ENCODE measurements at places on chromosomes 6 and 20.

DNA sequence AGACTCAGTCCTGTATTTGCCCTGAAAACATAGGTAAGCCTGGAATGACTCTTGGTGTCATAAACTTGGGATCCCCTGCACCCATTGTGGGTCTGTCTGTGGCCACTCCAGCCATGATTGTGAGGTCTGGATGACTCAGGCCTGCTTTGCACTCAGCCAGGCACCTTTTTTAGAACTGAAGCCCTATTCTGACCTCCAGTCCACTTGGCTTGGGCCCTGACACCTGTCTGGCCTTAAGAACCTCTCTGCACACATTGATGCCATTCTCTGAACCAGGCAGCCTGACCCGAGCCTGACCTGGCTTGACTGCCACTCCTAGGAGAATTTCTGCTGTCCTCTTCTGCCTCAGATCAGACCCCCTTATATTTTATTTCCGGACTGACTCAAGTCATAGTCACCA lies 383.7 kb downstream of the MAFB start:
- no peak for DNase-seq

DNA sequence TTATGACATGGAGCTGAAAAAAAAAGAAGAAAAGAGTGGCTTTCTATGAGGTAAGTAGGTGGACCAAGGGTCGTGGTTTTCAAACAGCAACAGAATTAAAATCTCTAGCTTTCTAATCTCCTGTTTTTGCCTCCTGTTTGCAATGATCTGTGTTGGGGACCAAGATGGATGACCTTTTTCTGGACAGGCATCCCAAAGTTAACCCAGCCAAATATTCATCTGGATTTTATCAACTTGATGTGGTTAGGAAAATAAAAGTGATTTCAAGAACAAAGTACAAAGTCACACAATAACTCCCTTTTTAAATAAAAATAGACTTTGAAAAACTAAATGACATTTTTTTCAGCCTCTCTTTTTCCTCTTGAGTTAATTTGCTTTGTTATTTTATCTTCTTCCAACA lies 282.1 kb upstream of the PRDM1 start:
- DNase-seq, result no peak

DNA sequence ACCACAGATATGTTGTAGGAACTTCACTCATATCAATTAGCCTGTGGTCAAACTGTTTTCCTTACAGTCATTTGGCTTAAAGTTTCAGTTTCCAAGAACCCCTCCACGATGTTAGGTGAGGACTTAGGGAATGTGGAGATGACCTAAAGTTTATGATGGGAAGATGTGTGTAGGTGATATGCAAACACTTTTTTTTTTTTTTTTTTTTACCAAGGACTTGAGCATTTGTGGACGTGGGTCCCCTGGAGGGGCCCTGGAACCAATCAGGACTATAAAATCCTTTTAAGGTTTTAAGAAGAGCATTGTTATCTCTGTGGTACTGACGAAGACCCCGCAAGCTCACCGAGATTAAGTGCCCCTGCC lies 478 bp upstream of the MTHFD1L start:
- no peak for DNase-seq

DNA sequence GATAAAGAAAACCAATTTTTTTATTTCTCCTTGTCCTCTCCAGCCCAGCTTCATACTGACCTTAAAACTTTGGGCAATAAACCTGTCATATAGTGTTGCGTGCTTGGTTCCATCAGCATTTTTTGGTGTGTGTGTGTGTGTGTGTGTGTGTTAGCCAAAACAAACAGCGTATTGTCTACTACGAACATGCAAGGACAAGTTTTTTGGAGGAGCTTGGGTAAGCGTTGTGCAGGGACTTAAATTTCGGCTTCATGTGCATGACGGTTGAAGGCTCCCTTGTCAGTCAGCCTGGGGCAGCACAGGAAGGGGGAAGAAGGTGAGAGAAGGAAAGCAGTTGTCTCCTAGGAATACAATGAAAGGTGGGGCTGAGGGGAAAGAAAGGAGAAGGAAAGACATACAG lies 62.0 kb upstream of the PAX1 start:
- DNase-seq, result no peak

GRCh38 chr6:116060572-116061283 lies at the start of gene FRK:
Gene FRK (minus strand): TSS chr6:116060891. CDS start chr6:116060311, 580 bp downstream.
- no peak for DNase-seq

DNA sequence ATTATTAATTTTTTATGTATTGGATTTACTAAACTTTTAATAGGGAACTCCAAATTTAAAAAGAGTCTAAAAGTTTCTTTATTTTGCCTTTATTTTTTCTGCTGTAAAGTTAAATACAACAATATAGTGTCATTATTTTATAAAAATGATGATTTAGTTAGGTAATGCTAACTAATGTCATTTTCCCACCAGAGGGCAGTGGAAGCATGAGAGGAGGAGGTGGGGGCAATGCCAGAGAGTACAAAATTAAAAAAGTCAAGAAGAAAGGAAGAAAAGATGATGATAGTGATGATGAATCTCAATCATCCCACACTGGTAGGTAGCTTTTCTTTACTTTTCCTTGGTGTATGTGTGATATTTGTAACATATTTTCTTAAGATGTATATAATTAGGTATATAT lies 20.2 kb upstream of the FHL5 start:
- peak; percentile 52 for DNase-seq

- DNase-seq, result peak; percentile 74
Measured at GRCh38 chr20:34680586-34681175, 3.8 kb upstream of the PIGU start.

DNA sequence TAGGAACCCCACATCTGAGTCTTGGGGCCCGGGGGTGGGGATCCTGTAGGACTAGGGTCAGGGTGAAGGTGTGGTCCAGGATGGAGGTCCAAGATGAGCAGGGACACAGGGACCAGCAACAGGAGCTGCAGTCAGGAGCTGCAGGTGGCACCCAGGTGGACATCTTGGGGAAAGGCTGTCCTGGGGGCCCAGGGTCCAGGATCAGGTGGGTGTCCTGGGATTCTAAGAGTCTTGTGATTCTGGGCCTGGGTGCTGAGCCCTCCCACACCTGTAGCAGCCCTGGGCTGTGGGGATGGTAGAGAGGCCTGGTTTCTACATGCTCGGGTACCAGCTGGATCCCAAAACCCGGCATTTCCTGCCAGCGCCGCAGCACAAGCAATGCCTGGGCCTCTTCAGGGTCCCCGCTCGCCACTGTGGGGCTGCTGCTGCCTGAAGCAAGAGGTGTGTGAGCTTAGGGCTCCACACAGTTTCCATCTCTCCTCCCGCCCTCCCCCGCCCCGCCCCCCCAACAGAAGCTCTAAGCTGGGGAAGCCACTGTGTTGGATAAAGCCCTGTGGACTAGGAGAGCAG lies 20.7 kb downstream of the ERGIC3 start:
- no peak for DNase-seq

GRCh38 chr20:44209686-44210405 lies 725 bp downstream of the OSER1 start:
- DNase-seq, result peak; percentile 56

GRCh38 chr6:73041051-73041450 lies 184.2 kb downstream of the KHDC1L start:
- DNase-seq, result no peak

- peak; percentile 11 for DNase-seq
Measured at GRCh38 chr6:3887150-3887700, 38.1 kb downstream of the FAM50B start.

DNA sequence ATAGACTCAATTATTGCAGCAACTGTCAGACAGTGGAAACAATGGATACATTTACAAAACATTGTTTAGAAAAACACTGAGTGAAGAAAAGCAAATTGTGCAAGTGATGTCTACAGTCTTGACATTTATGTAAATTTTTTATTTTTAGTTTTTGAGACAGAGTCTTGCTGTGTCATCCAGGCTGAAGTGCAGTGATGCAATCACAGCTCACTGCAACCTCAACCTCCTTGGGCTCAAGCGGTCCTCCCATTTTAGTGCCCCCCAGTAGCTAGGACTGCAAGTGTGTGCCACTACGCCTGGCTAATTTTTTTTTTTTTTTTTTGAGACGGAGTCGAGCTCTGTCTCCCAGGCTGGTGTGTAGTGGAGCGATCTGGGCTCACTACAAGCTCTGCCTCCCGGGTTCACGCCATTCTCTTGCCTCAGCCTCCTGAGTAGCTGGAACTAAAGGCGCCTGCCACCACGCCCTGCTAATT lies 9.7 kb downstream of the CNBD2 start:
- DNase-seq, result peak; percentile 22

- DNase-seq, result no peak
Measured at GRCh38 chr6:94894300-94894699, 683.0 kb upstream of the MANEA start.

DNA sequence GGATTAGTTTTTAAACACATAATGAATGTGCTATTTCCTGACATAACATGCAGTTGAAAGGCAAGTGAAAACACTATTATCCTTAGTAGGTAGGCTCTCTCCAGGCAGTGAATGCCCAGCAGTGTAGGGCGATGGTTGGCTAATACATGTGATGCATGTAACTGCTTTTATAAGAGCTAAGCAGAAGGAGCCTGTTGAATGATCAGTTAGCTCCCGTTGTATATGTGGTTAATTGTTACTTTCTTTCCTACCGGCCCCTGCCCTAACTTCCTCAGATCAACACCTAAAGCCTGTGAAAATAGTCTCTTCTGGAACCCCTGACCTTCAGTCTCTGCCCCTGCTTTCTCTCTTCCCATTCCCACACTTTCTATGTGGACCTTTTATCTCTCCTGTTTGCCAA lies 10.5 kb downstream of the SOX4 start:
- no peak for DNase-seq

GRCh38 chr6:46734867-46735719 lies at the start of gene PLA2G7:
Gene PLA2G7 (minus strand): TSS chr6:46735375. CDS start chr6:46722891, 12,484 bp downstream.
- DNase-seq, result peak; percentile 14

- no peak for DNase-seq
Measured at GRCh38 chr20:24131684-24132083, 143.1 kb upstream of the GGTLC1 start.

DNA sequence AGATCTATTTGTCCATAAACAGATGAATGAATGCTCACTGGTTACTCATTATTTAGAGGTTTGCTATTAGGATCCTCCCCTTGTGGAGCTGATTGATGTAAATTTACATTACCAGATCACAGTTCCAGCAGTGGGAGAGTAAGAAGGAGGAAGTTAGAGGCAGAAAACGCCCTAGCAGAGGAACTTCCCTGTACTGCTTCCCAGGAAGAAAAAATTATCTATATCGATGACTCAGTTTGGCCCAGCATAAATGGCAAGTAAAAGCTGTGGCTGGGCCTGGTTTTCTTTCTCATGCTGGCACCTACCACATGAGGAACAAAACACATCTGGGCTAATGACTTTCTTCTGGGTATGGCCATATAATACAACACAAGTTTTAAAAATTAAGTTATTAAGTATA lies 35.7 kb downstream of the DNAAF9 start:
- no peak for DNase-seq

GRCh38 chr6:27873021-27873940 lies 38.9 kb downstream of the OR2B2 start:
- DNase-seq, result peak; percentile 91

DNA sequence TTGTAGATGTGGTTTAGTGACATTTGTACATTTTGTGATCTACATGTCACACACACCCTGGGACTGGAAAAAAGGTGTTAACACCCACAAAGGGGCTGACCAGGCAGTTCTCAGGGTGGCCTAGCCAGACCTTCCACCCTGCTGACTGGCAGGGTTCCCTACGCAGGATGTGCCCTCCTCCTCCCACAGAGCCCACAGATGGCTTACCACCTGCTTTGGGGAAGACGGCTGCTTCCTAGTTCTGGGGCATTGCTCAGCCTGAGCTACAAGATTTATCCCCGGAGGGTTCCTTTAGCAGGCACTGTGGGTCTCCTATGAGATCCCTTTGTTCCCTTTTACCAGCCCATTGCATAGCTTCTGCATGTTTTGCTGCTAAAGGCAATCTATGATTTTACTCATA lies 35.1 kb downstream of the SNAP25 start:
- DNase-seq, result peak; percentile 10

GRCh38 chr6:154572556-154572955 lies 62.1 kb upstream of the CNKSR3 start:
- DNase-seq, result peak; percentile 94

- DNase-seq, result no peak
Measured at GRCh38 chr6:30599625-30600324, 17.3 kb downstream of the PPP1R10 start.

DNA sequence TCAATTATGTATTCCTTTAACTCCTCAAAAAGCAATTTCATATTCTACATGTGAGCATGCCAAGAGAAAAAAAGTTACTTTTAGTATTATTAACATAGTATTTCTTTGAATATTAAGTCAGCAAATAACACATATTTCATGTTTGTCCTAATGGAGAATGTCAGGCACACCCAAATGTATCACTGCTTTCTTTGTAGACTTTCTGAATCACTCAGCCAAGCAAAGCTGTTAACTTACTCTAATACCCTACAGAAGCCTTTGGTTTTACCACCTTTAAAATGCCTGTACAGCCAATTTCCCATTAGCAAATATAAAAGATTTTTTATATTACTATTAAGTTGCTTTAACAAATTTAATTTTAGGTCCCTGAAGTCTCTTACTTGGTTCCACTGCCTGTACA lies 23.8 kb downstream of the FRK start:
- no peak for DNase-seq

DNA sequence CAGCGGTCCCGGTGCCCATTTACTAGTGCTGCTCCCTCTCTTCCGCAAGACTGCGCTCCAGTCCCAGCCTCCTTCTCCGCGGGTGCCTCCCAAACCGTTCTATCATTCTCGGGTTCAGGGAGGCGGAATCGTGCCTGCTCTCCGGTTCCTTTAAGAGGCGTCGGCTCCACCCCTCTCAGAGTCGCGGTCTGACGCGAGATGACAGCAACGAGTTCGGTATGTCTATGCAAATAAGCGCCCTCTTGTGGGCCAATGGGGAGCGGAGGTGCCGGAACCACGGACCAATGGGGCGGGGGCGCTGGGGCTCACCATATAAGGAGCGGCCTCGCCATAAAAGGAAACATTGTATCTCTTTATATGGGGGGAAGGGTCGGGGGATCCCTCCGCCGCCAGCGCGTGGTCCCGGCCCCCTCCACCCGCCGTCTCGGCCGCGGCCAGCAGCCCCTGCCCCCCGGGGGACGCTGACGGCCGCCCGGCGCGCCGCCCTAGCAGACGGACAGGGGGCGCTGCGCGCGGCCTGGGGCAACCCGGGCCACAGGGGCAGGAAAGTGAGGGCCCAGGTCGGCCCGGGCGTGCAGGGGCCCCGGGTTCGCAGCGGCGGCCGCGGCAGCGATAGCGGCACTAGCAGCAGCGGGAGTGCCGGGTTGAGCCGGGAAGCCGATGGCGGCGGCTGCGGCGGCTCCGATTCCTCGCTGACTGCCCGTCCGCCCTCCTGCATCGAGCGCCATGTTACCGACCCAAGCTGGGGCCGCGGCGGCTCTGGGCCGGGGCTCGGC lies at the start of gene SRF:
TSS of gene SRF (plus strand) at position 339 of the 776 bp plus-strand sequence. CDS start at position 727, 388 bp downstream.
- peak; percentile 100 for DNase-seq

- peak; percentile 86 for DNase-seq
Measured at GRCh38 chr6:45714741-45715507, 300.7 kb downstream of the CLIC5 start.

GRCh38 chr6:5619249-5619648 lies 357.9 kb downstream of the FARS2 start:
- no peak for DNase-seq

DNA sequence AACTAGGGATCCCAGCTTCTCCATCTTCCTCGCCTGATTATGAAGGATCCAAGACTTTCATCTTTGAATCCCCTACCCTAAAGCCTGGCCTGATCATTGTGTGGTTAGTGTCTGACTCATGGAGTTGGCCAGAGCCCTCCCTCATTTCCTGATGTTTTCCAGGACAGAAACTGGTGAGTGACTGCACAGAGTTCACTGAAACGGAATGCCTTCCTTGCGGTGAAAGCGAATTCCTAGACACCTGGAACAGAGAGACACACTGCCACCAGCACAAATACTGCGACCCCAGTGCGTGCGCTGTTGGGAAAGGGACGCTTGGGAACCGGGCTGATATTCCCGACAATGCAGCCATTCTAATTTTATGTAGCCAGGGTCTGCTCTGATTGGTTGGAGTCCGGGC lies 4.0 kb downstream of the CD40 start:
- no peak for DNase-seq

Measured in hematopoietic multipotent progenitor cell treated with erythropoietin and hydrocortisone succinate and interleukin-3 and kit ligand, for 6 days (in vitro differentiated cells).